ENCODE measurements at places on chromosomes 13 and 19.

DNA sequence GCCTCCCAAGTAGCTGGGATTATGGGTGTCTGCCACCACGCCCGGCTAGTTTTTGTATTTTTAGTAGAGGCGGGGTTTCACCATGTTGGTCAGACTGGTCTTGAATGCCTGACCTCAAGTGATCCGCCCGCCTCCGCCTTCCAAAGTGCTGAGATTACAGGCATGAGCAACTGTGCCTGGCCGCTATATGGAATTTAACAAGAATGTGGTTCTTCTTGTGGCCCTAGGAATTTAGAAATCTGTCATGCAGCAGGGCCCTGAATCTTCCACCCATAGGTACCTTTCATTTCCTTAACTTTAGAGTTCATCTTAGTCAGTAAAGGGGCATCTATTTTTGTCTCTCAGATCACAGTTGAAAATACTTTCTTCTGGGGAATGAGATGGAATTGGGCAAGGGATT, 25.6 kb upstream of the NDFIP2 start:
- DNase-seq: no peak

- no peak for DNase-seq
Observed at GRCh38 chr19:1076951-1077350, 10.0 kb downstream of the ARHGAP45 start.

DNA sequence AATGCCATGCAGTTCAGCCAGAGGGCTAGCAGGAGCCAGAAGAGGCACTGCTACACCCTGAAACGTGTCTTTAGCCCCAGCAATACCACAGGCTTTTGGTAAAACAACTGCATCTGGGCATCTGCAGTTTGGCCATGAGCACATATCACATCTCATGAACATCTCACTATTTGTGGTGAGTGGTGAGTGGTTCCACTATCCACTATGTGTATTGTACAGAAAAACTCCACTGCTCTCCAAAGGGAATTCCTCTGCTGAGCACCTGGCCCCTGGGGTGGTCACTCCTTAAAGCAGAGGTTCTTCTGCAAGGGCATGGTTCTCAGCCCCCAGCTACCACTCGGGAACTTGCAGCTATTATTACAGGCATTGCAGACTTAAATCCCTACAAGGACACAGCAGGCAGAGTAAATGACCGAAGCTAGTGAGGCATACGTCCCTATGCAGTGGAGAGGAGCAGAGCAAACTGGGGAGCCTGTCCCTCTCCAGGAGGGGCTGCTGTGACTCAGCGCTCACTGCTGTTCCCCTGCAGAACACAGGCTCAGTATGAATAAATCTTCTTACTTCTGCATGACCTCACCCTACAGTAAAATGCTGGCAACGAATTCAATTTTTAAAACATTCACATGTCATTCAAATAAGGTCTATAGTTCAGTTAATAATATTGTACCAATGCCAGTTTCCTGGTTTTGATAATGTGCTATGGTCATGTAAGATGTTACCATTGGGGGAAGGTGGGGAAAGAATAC, 332.4 kb upstream of the ZNF507 start:
- no peak for DNase-seq

DNA sequence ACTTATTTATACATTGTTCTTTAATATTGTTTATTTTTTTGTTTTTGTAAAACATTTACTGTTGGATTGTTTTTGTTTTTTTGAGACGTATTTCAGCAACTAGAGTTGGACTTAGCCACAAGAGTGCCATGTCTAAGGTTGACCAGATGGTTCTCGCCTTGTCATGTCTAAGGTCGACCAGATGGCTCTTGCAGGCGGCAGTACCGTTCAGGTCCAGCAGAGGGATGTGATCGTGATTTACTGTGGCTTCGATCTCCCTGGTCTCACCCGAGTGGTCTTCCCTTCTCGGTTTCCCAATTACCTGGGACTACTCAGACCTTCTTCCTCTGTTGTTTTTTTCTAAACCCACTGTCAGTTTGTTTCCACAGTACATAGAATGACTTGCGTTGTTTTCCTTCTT, 1438.6 kb downstream of the UQCRFS1 start:
- no peak for DNase-seq

DNA sequence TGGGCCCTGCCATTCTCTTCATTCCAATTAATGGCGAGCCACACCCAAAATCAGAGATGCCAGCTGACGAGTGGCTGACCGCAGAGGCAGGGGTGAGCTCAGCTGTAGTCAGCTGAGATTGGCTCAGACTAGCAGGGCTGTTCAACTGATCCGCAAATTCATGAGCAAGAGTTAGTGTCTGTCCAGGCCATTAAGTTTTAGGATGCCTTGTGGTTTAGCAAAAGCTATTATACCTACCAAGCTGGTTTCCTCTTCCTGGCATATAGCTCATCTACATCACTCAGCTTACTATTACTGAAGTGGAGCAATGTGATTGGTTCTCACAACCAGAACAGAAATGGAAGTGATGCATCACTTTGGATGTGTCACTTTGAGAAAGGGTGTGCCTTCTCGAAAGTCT, 148.7 kb downstream of the NALCN start:
- no peak for DNase-seq

GRCh38 chr13:104310861-104311260, 1244.6 kb upstream of the SLC10A2 start:
- DNase-seq: no peak

GRCh38 chr19:36436531-36436930, 18.1 kb upstream of the ZFP82 start:
- no peak for DNase-seq

DNA sequence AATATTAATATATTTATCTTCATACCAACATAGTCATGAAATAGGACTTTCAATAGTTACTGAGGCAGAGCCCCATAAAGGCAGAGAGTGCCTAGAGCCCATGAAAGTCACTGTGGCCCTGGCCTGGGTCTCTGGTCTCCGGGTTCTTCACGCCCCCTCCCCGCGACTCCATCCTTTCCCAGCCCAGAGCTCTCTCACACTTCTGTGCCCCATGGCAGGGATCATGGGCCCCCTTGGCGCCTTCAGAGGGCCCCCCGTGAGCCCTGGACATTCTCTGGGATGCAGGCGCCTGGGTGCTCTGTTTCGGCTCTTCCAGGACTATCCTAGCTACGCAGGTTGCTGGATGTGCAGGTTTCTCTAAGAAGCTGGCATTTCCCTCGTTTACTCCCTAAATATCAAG, 228.4 kb downstream of the TEX29 start:
- no peak for DNase-seq

- no peak for DNase-seq
Observed at GRCh38 chr19:29670255-29670654, 5.0 kb downstream of the PLEKHF1 start.

DNA sequence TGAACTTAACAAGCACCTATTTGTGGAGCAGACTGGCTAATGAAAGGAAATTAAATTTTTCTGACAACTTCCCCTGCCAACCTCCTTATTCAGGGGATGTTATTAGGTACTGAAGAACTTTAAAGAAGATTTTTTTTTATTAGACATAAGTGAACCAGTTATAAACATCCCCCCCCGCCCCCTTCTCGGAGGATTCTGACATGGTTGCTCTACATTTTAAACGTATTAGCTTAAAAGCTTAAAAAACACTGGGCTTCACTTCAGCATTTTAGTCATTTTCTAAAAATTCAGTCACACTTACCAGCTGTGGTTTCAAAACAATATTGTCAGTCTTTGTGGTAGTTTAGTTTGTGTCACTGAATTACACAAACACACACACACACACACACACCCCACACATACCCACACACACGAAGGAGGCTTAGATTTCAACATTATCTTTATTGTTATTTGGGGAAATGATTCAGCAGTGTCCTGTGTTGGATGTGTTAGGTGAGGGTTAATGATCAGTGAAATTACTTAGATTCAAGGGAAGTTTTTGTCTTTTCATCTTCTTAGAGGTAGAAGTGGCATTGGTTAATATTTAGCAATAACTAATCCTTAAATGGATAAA, 145.7 kb downstream of the PCCA start:
- DNase-seq: no peak

- DNase-seq: no peak
Observed at GRCh38 chr13:62280590-62280989, 864.9 kb upstream of the PCDH20 start.

- no peak for DNase-seq
Observed at GRCh38 chr19:40802300-40803169, 3.5 kb downstream of the EGLN2 start.

DNA sequence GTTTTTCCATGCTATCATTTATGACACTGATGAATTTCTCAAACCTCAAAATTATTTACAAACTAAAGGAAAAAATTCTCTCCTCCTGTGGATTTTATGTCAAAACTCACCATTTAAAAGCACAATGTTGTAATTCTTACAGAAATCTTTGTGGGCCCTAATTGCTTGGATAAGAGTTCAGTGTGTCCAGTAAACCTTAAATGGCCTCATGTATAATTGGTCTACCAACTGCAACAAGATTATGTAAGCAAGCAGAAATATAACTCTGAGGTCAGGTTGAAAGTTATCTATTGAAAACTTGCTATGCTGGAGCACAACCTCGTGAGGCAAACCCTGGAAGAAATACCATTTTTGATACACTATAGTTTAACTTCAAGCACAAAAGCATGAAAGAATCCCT, 22.0 kb downstream of the VWA8 start:
- DNase-seq: no peak

DNA sequence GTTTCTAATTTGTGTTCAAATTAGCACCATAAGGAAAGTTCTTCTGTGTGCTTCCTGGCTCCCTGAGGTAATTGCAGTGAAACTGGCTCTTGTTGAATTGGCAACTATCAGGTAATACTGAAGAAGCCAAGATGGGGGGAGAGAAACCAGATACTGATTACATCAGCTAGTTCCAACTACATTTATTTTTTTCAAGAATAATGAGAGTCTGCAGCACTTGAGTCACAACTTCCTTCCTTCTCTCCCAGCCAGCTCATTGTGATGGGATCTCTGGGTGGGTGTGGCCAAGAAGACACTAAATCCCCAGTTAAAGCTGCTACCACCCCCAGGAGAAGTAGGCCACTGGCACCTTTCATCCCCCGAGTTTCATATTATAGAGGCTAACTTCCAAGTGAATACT, 100.7 kb upstream of the RXFP2 start:
- no peak for DNase-seq

GRCh38 chr13:52010890-52011631, at the start of gene ATP7B:
Gene ATP7B (minus strand): TSS chr13:52011450. CDS start chr13:52011337, 113 bp downstream.
- no peak for DNase-seq

- no peak for DNase-seq
Observed at GRCh38 chr13:27622881-27623280, 1.2 kb downstream of the POLR1D start.

GRCh38 chr13:23718996-23719395, 148.8 kb downstream of the TNFRSF19 start:
- no peak for DNase-seq

DNA sequence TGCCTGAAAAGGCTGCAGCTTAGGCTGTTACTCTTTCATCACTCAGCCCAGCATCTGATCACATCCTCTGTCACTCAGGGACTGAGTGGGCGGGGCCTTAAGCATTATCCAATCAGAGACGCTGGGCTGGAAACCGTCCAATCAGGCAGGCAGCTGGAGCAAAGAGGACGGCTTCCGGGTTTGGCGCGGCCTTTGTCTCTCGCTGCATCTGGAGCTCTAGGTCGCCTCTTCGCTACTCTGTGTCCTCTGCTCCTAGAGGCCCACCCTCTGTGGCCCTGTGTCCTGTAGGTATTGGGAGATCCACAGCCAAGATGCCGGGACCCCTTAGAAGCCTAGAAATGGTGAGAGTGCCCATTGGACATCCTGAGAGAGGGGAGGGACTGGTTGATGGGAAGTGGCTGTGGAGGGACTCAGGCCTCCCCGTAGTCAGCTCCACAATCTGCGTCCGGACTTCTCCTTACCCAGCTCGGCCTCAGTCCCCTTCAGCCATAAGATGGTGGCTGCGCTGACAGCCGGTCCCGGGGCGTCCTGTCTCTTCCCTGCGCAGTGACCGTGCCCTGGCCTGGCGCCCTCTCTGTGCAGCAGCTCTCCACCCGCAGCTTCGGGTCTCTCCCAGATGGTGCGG, at the start of gene ZNF486:
Gene ZNF486, plus strand, starts transcription at position 195 of the 625 bp plus-strand sequence. Its CDS starts 117 bp downstream, at position 312.
- DNase-seq: peak; percentile 99

DNA sequence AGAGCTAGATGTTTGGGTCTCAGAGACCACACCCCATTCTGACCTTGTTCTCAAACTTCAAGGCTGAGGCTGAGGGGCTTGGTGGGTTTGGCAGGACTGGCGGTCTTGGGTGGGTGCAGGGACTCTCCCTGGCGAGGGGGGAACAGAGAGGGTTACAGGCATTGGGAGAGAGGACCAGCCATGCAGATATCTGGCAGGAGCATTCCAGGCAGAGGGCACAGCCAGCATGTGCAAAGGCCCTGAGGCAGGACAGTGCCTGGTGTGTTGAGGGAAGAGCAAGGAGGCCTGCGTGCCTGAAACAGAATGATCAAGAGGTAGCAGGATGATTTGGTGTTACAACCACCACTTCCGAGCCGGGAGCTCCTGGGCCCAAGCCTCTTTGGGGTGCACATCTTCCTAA, 27.4 kb downstream of the NFILZ start:
- DNase-seq: no peak

DNA sequence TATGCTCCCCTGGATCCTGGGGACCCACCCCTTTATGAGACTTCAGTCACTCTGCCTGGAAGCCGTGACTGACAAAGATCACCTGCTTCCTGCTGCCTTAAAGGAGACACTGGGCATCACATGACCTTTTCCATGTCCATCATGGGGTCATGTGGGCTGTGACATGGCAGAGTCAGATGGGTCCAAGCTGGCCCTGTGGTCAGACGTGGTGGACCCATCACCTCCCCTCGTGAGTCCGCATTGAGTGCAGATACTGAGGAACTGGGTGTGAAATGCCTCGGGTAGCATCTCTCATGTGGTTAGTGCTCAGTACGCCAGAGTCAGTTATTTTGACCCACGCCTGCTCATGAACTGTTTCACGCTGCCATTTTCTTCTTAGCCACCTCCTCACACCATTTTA, 27.1 kb downstream of the NKPD1 start:
- no peak for DNase-seq

- no peak for DNase-seq
Observed at GRCh38 chr13:90968166-90968904, 379.2 kb upstream of the MIR17HG start.

GRCh38 chr13:108915095-108915633, 285.8 kb downstream of the MYO16 start:
- no peak for DNase-seq

GRCh38 chr13:69243366-69243765, 864.3 kb upstream of the ATXN8OS start:
- DNase-seq: no peak

GRCh38 chr13:44293908-44294735, 79.5 kb upstream of the SERP2 start:
- DNase-seq: no peak

GRCh38 chr19:16943942-16944625, 55.3 kb downstream of the F2RL3 start:
- peak; percentile 68 for DNase-seq

- DNase-seq: no peak
Observed at GRCh38 chr19:2235381-2236063, 607 bp downstream of the PLEKHJ1 start.

GRCh38 chr13:42322806-42323205, 50.9 kb downstream of the AKAP11 start:
- DNase-seq: no peak

DNA sequence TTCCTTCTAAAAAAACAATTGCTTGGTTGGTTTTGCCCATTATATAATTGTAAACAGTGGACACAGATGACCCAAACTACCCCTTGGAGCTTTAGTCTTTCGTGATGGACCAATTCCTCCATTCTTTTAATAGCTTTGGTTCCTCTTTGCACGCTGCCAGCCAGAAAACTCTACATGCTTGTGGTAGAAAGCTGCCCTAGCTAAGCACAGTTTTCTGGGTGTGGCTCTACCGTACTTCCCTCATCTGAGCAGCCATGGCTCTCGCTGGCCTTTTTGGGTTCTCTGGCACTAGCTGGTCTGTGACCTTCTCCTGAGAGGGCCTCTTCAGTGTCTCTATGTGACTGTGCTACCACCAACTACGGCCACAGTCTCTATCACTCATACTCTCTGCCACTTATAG, 29.9 kb upstream of the CEBPA start:
- no peak for DNase-seq

Measured in suprapubic skin (tissue), 4 donors.